Caudate nucleus (tissue), 63 donors: ENCODE measurements at places on chromosomes 2 and 18.

- no peak for DNase-seq
Observed at GRCh38 chr18:55997151-55997561, 409.2 kb upstream of the TCF4 start.

DNA sequence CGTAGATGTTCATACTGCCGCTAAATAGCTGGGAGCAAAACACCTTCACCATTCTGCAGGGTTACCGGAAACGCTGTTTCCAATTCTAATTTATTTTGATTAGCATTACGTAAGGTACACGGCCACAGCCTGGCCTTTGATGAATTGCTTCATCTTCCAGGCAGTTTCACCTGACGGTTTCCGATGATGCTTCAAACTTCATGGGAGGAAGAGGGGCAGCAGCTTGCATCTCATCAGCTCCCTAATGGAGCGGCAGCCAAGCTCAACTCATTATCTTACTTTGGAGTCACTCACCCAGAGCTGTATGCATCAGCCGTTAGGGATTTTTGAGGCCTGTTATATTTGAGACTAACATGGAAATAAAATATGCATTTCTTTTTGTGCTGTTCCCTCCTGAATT lies 54.8 kb downstream of the TMEM18 start:
- DNase-seq = no peak

DNA sequence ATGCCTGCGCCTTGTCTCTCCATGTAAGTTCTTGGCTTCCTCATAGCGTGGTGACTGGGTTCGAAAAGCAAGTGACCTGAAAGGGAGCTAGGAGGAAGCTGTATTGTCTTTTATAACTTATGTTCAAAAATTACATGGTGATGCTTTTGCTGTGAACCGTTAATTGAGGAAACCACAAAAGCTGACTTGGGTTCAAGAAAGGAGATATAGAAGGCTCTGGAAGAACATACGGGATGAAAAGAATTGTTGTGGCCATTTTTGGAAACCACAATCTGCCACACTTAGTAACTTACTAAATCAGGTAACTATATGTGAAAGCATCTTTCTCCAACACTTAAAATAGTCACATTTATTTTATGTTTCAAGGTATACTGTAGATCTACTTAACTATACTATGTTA lies 177.0 kb upstream of the RBMS1 start:
- no peak for DNase-seq

GRCh38 chr2:222884114-222884771 lies 23.4 kb downstream of the ACSL3 start:
- no peak for DNase-seq

DNA sequence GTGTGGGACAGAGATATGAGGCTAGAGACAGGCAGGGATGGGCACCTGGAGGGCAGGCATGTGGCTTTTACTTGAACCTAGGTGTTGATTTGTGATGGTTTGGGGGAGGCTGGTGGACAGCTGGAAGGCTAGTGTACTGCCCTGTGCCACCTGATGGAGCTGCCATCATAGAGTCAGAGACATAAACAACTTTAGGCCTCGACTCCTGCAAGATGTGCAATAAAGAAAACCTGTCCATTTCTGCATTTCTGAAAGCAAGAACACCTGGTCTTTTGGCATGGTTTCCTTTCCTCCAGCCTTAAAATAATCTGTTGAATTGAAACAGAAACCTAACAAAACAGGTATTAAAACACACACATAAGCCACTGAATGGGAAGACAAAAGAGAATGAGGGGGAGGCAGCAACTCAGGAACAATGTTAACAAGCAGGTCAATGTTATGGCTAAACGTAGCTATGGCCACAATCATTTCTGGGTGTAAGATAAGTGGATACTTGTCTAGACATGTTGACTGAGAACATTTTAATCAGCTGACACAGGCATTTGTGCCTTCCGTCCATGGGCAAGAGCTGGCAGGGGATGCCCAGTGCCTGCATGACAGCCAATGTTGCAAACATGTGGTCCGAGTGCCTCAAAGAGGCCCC lies 87.8 kb downstream of the KCTD1 start:
- no peak for DNase-seq

- no peak for DNase-seq
Observed at GRCh38 chr2:172858473-172858745, 122.8 kb downstream of the RAPGEF4 start.

- no peak for DNase-seq
Observed at GRCh38 chr2:205405752-205406151, 276.5 kb upstream of the NRP2 start.

- no peak for DNase-seq
Observed at GRCh38 chr2:38499548-38500282, 103.0 kb downstream of the HNRNPLL start.

- DNase-seq = no peak
Observed at GRCh38 chr2:232920055-232920454, 50.0 kb downstream of the SNORC start.

- DNase-seq = no peak
Observed at GRCh38 chr18:68152770-68153169, 562.1 kb downstream of the TMX3 start.

DNA sequence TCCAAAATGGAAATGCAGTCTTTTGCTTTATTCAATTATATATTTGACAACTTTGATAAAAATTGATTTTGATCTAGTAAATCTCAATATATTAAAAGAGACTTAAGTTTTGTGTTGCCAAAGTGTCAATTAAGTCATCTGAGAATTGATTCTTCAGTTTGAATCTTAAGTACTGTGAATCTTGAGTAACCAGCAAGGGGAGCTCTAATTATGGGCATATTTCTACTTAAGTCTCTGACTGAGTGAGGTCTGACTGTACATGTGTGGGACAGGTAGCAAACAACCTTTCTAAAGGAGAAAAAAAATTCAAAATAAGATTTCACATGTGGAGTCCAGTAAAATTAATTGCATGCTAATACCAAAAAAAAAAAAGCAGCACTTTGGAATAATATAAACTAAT lies 503.7 kb upstream of the SLC8A1 start:
- DNase-seq = no peak

DNA sequence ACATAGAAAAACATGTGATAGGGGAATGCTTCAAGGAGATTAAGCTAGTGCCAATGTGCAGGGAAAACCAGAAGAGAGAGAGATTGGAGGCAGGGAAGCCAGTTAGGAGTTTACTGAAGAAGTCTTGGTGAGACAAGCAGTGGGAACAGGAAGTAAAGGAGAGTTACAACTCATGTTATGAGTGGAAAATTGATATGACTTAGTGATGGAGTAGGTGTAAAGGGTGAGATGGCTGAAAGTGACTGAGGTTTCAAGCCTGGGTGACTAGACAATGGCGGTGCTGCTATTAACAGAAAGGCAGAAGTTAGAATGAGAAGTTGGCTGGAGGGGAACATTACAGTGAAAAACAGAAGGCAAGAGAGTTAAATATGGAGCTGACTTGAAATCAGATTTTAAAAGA lies 16.5 kb downstream of the DOK1 start:
- no peak for DNase-seq

GRCh38 chr2:226478109-226478809 lies 321.4 kb downstream of the IRS1 start:
- no peak for DNase-seq

- DNase-seq = no peak
Observed at GRCh38 chr2:138275292-138275690, 226.3 kb upstream of the SPOPL start.

GRCh38 chr2:64565949-64566710 lies 42.0 kb downstream of the AFTPH start:
- no peak for DNase-seq

DNA sequence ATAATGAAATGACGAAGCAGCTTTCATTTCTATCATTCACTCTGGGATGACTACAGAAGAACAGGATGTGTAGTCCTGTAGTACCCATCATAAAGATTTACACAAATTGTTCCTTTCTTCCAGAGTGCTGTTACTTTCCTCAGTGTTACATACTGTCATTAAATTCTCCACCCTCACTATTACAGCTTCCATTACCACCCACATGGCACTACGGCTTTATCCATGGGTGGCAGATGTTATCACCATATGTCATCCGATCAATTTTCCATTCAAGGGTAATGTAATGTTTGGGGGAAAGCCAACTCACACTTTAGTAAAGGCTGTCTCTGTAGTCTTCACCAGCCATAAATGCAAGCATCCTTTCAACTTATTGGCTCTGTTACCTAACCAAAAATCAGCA lies 7.1 kb upstream of the CSRNP3 start:
- DNase-seq = no peak

GRCh38 chr2:137705296-137705695 lies 259.0 kb upstream of the HNMT start:
- DNase-seq = no peak

DNA sequence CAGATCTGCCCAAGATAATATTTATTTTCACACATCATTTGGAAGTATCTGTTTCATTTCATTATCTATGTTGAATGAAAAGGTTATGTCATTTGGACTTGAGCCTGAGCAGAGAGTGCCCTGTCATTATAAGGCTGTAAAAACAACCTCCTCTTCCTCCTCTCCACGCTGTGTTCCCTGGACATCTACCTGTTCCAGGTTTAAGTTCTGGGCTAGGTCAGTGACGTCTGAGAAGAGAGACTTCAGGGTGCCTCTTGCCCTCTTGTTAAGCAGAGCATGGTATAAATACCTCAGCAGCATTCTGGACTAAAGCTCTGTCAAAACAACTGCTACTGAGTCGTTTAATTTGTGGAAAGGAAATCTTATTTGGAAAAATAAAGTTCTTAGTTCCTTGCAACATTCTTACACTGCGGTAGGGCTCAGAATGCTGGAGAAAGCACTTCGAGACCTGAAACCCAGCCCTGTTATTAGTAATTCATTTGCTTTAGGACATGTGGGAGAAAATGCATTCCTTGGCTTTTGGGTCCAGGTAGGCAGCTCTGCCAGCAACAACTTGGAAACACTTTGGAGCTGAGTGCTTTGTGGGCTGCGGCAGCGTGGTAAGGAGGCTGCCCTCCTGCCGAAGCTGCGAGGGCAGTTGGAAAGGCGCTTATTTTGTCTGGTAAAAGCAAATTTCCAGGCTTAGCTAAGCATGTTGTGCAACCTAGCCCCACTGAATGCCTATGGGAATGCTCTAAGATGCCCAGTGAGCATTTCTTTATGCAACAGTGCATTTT lies 91.8 kb upstream of the NEDD4L start:
- no peak for DNase-seq

- no peak for DNase-seq
Observed at GRCh38 chr2:236205867-236206645, 37.9 kb upstream of the GBX2 start.

GRCh38 chr18:8424917-8425725 lies 184.1 kb upstream of the RAB12 start:
- no peak for DNase-seq

DNA sequence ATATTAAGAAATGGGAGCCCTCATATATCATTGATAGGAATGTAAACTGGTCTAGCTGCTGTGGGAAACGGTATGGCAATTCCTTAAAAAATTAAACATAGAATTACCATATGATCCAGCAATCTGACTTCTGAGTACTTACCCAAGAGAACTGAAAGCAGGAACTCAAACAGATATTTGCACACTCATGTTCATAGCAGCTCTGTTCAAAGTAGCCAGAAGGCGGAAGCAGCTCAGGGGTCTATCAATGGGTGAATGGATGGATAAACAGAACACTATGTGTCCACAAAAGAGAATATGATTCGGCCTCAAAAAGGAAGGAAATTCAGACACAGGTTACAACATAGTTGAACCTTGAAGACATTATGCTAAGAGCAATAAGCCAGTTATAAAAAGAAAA lies 135.7 kb upstream of the NDUFV2 start:
- DNase-seq = no peak

GRCh38 chr2:208415897-208416296 lies 9.3 kb downstream of the PTH2R start:
- DNase-seq = no peak

- DNase-seq = no peak
Observed at GRCh38 chr2:128789776-128790455, 471.2 kb upstream of the HS6ST1 start.

DNA sequence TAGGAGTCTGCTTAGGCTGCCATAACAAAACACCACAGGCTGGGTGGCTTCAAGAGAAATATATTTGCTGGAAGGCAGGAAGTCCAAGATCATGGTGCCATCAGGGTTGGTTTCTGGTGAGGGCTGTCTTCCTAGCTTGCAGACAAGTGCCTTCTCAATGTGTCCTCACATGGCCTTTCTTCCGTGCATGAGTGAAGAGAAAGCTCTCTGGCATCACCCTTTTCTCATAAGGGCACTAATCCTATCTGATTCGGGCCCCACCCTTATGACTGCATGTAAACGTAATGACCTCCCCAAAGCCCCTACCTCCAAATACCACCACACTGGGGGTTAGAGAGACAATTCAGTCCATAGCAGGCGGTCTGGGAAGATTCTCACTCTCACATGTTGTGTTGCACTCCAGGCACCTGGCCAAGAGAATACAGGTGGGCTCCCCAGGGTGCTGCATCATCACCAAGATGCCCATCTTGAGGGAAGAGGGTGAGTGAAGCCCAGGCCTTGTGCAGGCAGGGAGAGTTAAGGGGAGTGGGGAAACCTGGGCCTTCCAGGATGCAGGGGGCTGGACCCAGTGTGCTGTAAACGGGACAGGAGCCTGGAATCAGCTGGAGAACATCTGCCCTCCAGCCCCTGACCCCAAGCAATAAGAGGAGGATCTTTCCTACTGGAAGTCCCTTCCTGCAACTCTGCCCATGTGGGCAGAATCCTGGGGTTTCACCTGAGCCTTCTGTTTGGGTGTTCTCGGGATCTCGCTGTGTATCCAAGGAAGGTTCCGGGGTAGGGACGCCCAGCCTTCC lies 10.2 kb downstream of the CATIP start:
- DNase-seq = no peak

DNA sequence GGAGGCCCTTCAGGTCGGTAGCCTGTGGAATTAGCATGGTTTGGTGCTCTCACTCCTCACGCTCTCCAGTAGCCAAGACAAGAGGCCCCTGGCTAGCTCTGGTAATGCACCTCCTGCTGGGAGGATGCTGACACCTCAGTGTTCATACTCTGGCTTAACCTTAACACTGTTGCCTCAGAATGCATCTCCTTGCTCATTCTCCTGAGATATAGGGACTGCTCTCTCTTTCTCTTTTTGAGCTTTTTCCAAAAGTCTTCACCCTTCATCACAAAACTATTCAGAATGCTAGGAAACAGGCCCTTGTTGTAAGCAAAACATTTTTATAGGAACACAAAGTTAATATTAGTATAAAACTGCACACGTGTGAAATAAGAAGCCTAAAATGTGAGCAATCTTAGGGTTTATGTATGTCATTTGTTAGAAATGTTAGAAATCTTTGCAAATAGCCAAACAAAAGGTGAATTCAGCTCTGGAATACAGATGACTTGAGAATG lies 17.3 kb upstream of the IMPA2 start:
- DNase-seq = no peak

- peak; percentile 31 for DNase-seq
Observed at GRCh38 chr2:173187941-173188788, 112.5 kb downstream of the MAP3K20 start.

- DNase-seq = no peak
Observed at GRCh38 chr2:100986157-100986556, 15.9 kb upstream of the RPL31 start.

GRCh38 chr2:102253140-102253752 lies 58.1 kb upstream of the IL1RL1 start:
- no peak for DNase-seq

GRCh38 chr18:78610179-78610578 lies 369.4 kb upstream of the SALL3 start:
- no peak for DNase-seq

- DNase-seq = no peak
Observed at GRCh38 chr2:67631483-67631882, 234.3 kb downstream of the ETAA1 start.

GRCh38 chr2:62334009-62334408 lies 138.1 kb downstream of the B3GNT2 start:
- DNase-seq = no peak

- DNase-seq = peak; percentile 62
Observed at GRCh38 chr2:183037553-183038340, 510 bp downstream of the NCKAP1 start.

- DNase-seq = no peak
Observed at GRCh38 chr2:223057569-223057968, 5.6 kb downstream of the KCNE4 start.
